Hematopoietic multipotent progenitor cell treated with erythropoietin and hydrocortisone succinate and interleukin-3 and kit ligand, for 8 days (in vitro differentiated cells): ENCODE measurements at places on chromosomes 1 and 21.

- peak; percentile 80 for DNase-seq
These were observed at the start of gene CSRP1 for GRCh38 chr1:201506557-201507359. CSRP1 (minus strand) TSS chr1:201507123; CDS start chr1:201496303, 10,820 bp downstream.

GRCh38 chr1:79448426-79448825 is 441.9 kb upstream of the ADGRL4 start:
- DNase-seq: no peak

GRCh38 chr1:37433171-37433570 is 41.2 kb upstream of the ZC3H12A start:
- DNase-seq: no peak

GRCh38 chr1:243291292-243291691 is 35.5 kb downstream of the SDCCAG8 start:
- DNase-seq: no peak

DNA sequence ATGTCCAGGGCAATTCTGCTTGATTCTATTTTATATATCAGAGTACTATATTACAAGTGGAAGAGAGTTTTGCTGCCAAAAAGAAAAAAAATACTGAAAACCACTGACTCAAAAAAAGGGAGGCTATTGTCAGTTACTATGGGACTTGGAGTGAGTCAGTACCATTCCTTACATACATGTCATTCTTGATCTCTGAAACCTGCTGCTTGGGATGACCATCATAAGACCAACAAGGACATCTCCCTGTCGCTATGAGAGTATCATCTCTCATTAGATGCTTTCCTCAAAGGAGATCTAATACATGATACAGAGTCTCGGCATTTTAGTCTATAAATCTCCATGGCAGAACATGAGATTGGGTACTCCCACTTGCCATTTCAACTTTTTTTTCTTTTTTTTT is 11.8 kb upstream of the INPP5B start:
- DNase-seq: no peak

- DNase-seq: no peak
These were observed 201.3 kb downstream of the NCAM2 start for GRCh38 chr21:21199342-21200102.

DNA sequence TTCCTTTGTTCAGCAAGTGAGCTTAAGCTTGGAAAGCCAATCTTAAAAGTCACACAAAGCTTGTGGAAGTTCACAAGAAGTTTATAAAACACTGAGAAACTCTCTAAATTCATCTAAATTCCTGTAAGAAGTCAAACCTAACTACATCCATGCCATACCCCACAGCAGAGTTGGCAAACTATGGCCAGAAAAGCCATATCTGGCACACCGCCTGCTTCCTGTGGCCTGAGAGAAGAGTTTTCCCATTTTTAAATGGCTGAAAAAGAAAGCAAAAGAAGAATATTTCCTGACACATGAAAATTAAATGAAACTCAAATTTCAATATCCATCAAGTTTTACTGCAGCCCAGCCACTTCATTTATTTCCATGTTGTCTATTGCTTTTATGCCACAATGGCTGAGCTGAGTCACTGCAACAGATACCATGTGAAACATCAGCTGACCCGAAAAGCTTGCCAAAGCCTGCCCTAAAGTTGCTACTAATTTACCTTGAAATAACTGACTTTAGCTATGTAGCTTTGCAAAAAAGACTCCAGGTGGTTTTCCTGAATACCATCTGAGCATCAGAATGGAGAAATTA is 237.1 kb downstream of the SLC45A1 start:
- DNase-seq: peak; percentile 63

DNA sequence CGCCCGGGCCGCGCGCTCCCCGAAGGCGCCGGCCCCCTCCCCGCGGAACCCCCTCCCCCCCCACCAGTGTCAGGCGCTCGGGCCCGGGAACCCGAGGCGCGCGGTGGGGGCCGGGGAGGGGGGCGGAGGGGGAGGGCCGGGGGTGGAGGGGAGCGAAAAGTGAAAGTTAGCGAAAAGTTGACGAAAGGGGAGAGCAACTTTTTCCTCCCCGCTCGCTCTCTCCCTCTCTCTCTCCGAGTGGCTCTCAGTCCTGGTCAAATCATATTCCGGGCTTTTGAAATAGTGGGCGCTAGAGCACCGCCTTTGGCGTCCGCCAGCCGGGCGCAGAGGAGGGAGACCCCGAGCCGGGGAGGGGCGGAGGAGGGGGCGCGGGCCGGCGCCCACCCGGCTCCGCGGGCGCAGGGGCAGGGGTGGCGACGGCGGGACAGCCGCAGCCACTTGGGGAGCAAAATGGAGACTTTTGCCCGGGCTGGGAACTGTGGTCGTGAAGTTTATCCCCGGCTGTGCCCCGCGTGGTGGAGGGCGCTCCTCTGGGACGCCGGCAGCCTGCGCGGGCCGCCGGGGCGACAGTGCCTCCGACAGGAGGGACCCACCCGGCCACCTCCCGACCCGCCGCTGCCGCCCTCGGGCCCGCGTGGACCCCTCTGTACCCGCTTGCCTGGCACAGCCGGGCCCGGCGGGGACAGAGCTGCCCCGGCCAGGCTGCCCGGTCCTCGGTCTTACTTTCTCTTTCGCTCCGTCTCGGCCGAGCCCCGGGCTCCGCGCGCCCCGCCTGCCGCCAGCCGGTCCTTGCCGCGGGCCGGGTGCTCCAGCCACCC is 697 bp downstream of the PRDM16 start:
- peak; percentile 6 for DNase-seq

DNA sequence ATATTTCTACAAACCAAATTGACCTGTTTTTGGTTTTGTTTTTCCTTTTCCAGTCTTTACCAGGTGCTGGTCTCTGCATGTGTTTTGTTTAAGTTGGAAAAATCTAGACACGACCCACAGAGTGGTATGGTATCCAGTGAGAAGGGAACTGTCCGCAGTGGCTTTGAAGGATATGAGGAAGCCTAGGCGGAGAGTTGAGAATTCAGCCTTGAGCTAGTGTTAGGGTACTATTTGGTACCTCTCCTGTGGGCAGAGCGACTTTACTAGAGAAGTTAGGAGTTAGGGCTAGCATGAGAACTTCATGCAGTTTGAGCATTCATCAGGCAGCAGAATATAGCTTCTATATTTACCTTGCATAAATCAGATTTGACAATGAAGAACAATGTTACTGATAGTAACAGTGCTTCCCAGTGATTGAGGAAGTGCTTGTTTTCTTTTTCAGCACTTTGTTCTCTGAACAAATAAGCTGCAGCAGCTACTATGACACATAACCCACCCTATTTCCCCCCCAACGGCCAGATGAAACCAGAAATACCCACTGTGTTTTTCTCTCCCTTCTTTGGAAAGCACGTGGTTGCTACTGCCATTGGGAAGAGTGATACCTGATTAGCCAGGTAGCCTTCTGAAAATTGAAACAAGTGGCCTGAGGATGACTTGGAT is 19.0 kb downstream of the MRPS6 start:
- DNase-seq: no peak

- no peak for DNase-seq
These were observed 95.4 kb upstream of the KLHDC7A start for GRCh38 chr1:18385239-18385790.

GRCh38 chr21:38250991-38251418 is 5.8 kb upstream of the KCNJ15 start:
- no peak for DNase-seq

- DNase-seq: no peak
These were observed 75.0 kb upstream of the DUSP10 start for GRCh38 chr1:221816899-221817298.

GRCh38 chr1:45314266-45314665 is 12.4 kb upstream of the HPDL start:
- no peak for DNase-seq

- no peak for DNase-seq
These were observed 192.0 kb upstream of the JUN start for GRCh38 chr1:58975888-58976287.

- no peak for DNase-seq
These were observed 14.4 kb downstream of the MEGF6 start for GRCh38 chr1:3596663-3597598.

DNA sequence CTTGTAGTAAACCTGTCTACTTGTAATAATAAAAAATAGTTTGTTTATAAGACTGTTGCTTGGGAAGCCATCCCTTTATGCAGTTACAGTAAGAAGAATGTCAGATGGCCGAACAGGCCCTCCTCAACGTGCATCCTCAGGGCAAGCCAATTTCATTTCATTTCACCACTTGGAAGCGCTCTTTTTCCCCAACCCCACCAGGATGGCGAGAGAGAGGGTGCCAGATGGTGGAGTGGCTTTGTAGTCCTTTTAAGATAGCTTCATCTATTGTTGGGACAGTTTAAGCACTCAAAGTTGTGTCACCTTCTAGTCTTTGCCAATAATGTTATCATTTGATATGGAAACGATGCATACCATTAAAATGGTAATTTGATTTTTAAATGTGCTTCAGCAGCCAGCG is 356.3 kb upstream of the CAMK1G start:
- DNase-seq: no peak

DNA sequence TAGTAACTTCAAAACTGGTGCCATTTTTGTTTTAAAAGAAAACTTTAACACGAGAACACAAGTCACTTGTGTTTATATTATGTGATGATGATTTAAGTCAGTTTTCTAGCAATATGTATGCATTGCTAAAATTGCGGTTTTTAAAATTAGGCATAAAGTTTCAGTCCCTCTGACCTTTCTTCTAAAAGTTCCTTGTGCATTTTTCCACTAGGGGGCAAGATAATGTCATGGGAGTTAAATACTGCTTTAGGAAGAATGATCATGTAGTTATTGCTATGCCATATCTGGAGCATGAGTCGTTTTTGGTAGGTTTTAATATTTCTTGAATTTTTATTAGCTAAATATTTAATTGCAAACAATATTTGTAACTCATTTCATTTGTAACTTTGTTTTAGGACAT is 10.7 kb downstream of the CDC7 start:
- DNase-seq: peak; percentile 66

GRCh38 chr1:30034105-30034626 is 689.2 kb downstream of the MATN1 start:
- no peak for DNase-seq

DNA sequence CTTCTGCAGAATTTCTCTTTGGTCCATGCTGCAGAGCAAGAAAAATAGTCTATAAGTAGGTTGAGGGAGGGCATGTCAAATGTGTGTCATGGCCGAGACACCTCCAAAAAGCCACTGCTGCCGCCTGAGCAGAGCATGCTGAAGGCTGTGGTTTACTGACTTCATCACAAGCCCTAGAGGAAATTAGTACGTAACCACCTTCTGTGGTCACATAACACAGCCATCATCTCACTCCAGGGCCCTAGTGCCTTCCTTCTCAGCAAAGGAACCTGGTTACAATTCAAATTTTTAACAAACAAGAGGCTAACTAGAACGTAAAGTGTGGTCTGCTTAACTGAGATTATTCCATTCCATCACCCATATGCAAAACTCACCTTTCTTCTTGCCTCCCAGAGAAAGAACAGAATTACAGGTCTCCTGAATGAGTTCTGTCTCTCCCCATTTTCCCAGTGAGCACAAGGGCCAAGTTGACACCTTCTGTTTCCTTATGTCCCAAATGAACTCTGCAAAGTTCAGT is at the start of gene PTPN22:
PTPN22 (minus strand) TSS at position 116 of the 517 bp plus-strand sequence.
- DNase-seq: peak; percentile 78

GRCh38 chr1:176187001-176187400 is 20.1 kb downstream of the COP1 start:
- no peak for DNase-seq

DNA sequence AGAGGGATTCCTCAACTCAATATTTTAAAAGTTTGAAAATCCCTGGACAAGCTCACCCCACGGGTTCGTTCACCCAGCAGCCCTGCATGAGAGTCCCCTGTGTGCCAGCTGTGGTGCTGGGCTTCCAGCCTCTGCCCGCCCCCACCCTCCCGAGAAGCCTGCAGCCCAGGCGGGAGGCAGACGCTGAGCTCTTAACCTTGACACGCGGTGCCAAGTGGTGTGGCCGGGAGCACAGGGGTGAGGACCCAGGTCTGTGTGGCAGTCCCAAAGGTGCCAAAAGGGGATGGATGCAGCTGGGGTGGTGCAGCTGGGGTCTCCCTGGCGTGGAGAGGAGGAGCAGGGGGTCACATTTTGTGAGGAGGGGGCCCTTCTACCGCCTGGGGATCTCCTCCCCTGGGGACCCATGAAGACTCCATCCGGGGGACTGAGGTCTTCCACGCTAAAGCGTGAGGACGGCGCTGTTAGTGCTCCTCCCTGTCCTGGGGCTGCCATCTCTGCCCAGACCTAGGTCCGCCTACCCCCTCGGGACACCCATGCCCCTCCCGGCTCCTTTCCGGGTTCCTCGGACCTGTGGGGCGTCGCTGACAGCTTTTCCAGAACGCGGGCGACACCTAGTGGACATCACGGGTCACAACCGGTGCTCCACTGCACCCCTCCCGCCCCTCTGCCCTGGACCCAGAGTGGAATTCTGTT is 12.9 kb downstream of the PLA2G2F start:
- peak; percentile 77 for DNase-seq

GRCh38 chr21:28144653-28145052 is 848.0 kb downstream of the LTN1 start:
- no peak for DNase-seq

GRCh38 chr1:157274698-157275534 is 136.7 kb upstream of the ETV3 start:
- peak; percentile 69 for DNase-seq

GRCh38 chr1:41497056-41497440 is 12.6 kb upstream of the EDN2 start:
- no peak for DNase-seq
